ENCODE measurements at places on chromosomes 3 and 15.

DNA sequence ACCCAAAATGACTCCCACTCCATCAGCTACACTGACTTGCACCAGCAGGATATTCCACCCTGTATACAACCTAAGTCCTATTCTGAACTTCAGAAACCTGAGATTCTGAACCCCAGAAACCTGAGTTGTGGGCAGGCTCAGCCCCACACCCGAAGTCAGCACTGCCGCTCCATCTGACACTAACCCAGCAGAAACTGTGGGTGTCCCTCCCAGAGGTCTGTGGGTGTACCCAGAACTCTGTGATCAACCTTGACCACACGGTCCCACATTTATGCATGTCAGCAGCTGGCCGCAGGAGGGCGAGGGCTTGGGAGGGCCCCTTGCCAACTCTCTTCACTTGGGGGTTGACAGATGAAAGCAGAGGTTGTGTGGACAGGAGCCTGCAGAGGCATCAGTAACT lies 9.3 kb downstream of the OXTR start:
- no peak for DNase-seq

DNA sequence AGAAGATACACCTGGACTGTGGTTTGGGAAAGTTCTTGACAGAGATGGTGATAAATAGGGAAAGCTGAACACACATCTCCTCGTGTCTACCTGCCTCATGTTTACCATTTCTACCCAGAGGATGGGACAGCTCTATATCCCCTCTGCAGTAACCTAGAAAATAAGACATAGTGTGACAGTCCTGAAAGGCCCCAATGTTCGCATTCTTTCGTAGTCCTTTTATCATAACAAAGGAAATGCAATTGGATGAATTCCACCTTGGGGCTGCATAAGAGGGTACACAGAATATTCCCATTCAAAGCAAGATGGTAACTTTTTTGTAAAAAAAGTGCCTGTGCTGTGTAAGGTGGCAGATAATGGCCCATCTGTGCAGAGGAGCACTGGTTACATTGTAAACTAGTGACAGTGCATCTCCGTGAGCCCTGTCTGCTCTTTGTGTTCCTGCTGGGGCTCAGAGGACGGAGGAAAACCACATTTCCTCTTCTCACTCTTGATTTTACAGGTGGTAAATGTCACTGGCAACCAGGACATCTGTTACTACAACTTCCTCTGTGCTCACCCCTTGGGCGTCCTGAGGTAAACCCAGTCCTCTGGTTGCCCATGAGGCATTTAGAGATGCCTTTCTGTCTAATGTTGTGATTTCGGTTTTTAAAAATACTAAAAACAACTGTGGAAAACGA lies 74.3 kb downstream of the SIDT1 start:
- no peak for DNase-seq

GRCh38 chr15:92468991-92469390 lies 75.3 kb downstream of the ST8SIA2 start:
- DNase-seq: no peak

- DNase-seq: no peak
Observed at GRCh38 chr3:17398959-17399551, 343.4 kb downstream of the TBC1D5 start.

DNA sequence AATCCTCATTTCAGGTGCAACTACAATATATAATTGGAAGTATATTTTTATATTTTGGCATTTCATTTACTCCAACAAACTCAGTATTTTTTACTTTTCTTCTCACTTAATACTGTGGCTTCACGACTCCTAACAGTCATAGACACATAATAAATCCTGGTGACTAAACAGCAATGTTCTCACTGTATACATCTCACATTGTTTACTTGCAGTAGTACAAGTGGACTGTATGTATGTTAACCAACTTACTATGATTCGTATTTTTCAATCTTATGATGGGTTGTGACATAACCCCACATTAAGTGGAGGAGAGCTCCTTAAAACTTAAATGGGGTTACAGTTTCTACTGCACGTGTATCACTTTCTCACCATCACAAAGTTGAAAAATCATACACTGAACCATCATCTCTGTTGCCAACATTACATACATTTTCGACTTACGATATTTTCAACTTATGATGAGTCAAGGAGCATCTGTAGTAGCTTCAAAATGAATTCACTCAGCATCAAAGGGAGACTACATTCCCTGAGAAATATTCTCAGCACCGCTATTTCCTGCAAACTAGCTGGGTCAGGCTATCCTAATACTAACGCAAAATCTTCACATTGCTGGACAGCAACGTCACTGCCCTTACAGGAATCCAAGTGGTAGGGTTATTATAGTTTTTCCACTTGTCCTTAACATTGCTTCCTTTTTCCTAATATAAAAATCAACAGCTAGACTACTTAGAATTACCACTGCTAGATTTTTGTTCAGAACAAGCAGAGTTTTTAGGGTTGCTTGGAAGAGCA lies 7.3 kb downstream of the ADAM10 start:
- DNase-seq: no peak

DNA sequence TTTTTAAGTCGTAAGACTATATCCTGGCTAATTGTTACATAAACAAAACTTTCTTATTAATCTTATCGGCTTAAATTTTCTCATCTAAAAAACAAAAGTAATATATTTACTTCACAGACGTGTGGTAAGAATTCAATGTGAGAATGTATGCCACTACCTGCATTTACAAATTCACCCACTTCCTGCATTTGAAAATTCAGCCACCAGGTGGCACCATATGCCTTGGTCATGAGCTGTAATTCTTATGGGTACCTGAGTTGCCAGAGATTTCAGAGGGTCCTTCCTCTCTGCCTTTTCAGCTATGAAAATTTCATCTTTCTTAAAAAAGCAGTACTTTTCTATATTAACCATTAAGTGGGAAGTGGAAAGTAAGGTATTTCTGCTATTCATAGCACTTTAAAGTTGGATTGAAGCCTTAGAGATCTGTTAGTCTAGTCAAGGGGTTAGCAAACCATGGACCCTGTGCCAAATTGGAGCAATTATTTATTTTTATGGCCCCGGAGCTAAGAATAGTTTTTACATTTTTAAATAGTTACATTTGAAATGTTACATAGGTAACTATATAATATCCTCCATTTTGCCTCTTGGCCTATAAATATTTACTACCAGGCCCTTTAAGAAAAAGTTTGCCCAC lies 127.8 kb downstream of the HCN4 start:
- DNase-seq: peak; percentile 43

DNA sequence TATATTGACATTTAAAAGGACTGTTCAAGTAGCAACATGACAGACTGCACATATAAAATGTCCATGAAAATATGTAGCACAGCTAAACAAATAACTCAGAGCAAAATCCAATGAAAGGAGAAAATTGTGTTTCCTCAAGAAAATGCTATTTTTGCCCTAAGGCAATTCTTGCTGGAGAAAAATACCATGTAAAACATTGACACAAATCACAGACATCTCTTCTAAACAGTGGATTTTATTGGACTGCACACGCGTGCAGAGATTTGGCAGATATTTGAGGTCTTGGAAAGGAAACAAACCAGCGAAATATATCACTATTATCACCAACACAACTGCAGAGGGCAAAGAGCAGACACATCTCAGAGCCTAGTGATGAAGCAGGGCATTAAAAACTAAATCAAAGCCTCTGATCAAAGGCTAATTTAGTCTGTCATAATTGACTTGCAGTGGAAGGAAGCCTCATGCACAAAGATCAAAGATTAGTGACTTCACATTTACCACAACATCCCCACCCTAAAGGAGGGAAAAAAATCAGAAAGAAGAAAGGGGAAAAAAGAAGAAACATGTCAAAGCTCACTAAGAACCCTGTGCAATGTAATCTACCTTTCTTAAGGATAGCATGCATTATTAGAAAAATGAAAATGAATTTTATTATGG lies 52.4 kb downstream of the CHL1 start:
- no peak for DNase-seq

- no peak for DNase-seq
Observed at GRCh38 chr3:49469037-49469935, 781 bp upstream of the DAG1 start.

- DNase-seq: no peak
Observed at GRCh38 chr3:195104340-195104739, 166.6 kb downstream of the XXYLT1 start.

DNA sequence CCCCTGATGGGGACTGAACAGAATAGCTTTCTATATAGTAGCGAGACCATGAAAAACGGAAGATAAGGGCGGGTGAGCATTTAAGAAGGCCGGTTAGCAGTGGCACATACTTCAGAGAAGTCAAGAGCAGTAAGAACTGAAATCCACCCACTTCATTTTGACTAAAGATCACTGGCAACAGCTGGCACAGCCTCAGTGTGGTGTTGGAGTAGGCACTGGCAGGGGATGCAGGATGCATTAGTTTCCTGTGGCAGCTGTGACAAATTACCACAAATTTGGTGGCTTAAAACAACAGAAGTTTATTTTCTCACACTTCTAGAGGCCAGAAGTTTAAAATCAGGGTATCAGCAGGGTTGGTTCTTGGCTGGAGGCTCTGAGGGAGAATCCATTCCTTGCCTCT lies 176.5 kb downstream of the ADAMTSL3 start:
- no peak for DNase-seq

DNA sequence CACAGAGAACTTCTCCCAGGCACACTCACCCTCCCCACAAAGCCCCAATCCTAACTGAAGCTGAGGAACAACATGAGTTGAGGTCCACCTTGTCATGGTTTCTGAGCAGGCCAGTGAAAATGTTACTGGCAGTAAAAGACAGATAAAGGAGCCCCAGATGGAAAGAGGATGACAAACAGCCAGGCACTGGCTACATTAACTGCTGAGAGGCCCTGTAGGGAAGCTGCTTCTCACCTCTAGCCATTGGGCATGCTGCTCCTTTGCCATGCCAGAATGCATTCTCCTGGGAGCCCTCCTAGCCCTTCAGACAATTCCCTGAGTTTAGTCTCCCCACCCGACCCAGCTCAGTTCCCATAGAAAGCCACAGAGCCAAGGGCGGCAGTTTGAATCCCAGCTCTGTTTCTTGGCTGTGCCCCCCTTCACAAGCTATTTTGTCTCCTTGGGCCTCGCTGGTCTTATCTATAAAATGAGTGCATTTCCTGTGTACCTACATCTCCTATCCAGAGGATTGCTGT lies 60.5 kb downstream of the LMCD1 start:
- DNase-seq: no peak

- no peak for DNase-seq
Observed at GRCh38 chr3:137963463-137963862, 46.5 kb upstream of the CLDN18 start.

- no peak for DNase-seq
Observed at GRCh38 chr3:171644681-171645080, 165.6 kb downstream of the PLD1 start.

GRCh38 chr3:129663045-129663446 lies 56.6 kb upstream of the PLXND1 start:
- no peak for DNase-seq

DNA sequence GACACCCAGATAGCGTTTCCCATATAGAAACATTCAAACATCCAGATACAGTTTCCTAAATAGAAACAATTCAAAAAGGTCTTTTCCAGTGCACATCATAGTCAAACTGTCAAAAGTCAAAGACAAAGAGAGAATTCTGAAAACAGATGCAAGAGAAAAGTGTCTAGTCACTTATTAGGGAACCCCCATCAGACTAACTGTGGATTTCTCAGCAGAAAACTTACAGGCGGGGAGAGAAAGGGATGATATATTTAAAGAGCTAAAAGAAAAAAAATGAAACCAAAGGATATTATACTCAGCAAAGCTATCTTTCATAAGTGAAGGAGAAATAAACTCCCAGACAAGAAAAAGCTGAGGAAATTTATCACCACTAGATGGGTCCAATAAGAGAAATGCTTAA lies 22.3 kb upstream of the CX3CR1 start:
- no peak for DNase-seq

DNA sequence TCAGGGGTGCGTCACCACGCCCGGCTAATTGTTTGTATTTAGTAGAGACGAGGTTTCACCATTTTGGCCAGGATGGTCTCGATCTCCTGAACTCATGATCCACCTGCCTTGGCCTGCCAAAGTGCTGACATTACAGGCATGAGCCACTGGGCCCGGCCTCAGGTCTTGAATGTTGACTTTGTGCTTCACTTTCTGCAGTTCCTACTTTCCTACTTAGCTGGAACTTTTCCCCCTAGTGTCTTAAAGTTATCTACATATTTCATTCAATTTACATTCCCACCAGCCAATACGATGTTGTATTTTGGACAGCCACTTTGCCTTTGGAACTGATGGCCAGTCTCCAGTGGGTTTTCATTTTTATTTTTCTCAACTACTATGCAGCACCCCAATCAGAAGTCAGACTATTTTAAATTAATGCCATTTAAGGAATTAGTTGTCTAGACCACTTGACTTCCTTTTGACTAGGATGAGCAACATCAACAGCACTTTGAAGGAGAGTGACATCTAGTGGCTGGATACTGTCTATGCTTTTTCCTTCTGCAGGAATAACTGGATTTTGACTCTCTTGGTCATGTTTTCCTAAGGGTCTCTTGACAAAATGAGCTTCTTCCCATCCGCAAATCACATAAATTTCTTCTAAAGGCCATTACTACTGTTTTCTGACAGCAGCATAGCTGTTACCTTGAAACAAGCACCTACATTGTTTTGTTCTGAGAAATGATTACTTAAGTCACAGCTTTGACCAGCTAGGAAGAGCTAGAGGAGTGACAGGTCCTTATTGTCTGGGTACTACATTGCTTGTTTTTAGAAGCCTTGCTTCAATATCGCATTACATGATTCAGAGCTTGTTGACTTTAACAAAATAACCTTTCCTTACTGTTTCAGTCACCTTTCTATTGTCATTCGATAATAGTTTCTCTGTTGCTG lies 140.2 kb downstream of the ITPR1 start:
- peak; percentile 6 for DNase-seq

DNA sequence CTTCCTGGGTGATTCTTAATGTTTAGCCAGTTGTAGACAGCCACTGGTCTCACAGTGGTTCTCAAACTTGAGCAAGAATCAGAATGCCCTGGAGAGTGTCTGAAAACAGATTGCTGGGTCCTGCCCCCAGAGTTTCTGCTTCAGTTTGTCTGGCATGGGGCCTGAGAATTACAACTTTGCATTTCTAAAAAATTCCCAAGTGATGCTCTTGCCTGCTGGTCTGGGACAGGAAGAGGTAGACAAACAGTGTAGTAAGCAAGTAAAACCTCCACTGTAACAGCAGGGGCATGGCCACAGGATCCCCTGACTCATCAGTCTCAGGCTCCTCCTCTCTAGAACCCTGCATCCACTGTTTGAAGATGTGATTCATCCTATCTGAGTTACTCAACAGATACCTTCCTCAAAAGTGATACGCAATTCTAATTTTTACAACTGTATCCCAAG lies 36.5 kb downstream of the DZIP1L start:
- DNase-seq: no peak

- DNase-seq: no peak
Observed at GRCh38 chr15:84400820-84401219, 165.2 kb downstream of the GOLGA6L4 start.

DNA sequence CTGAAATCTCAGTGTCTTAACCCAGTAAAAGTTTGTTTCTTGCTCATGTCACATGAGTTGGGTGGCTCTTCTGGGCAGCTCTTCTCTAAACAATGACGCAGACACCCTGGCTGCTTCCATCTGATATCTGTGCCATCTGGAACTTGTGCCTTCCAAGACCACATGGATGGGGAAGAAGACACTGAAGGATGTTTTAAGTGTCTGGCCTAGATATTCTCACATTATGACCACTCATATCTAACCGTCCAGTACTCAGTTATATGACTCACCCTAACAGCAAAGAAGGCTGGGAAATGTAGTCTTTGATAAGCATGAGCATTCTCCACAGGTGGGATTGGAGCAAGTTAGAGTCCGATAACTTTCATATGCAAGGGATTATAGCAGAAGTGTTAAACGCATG lies 66.4 kb downstream of the RYR3 start:
- no peak for DNase-seq
